ENCODE measurements at places on chromosomes 7 and 10.

GRCh38 chr7:67788669-67789068 is 792.0 kb downstream of the TYW1 start:
- no peak for DNase-seq

DNA sequence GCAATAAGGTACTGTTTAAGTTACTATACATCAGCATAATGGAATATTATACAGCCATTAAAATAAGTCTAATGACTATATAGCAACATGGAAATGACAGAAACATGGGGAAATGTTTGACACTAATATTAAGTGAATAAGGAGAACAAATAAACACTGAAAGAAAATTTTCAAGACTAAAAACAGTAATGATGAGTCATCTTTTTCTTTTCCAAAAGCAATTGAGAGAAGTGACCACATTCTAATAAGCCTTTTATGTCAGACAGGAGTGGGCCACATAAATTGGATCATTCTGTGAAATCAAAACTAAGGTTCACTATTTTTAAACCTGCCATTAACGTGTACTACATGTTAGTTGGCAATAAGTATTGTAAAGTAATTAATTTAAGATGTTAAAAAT is 187.5 kb downstream of the AHR start:
- DNase-seq, result no peak

DNA sequence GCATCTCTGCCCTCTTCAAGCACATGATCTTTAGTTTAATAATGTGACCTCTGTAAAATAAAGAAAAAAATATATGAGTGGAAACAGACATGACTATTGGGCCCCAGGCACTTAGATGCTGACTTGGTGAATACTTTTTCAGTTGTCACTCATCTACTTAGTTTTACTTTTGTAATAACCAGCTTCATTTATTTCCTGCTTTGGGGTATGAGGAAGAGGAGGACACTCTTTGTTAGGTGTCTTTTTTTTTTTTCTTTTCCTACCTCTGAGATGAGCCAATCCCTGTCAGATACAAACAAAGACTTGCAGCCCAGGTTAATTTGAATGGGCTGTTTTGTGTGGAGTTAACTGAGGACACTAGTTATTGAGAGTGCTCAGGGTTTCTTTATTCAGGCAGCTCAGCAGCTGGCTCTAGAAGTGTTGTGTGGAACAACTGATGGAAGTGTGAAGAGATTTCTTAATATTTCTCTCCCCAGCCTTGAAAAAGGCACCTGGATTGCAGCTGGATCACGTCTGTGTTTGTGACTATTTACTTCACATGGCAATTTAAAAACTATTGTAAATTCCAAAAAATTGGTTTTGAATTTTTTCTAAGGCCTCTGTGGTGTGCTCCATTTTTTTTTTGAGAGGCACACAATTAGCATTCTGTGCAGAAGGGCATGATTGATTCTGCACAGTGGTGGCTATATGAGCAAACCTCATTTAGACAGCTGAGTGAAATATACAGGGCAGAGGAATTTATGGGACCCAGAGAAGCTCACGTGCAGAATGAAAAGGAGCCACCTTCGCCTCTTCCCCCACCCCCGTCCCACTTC is 333.8 kb downstream of the LRMDA start:
- DNase-seq, result no peak

GRCh38 chr10:25575343-25575742 is 358.7 kb upstream of the MYO3A start:
- DNase-seq, result no peak

- DNase-seq, result no peak
Observed at GRCh38 chr7:40541336-40541735, 406.5 kb downstream of the SUGCT start.

- no peak for DNase-seq
Observed at GRCh38 chr7:114708646-114709045, 213.2 kb upstream of the MDFIC start.

GRCh38 chr10:122164815-122165483 is 106.1 kb upstream of the BTBD16 start:
- DNase-seq, result no peak

DNA sequence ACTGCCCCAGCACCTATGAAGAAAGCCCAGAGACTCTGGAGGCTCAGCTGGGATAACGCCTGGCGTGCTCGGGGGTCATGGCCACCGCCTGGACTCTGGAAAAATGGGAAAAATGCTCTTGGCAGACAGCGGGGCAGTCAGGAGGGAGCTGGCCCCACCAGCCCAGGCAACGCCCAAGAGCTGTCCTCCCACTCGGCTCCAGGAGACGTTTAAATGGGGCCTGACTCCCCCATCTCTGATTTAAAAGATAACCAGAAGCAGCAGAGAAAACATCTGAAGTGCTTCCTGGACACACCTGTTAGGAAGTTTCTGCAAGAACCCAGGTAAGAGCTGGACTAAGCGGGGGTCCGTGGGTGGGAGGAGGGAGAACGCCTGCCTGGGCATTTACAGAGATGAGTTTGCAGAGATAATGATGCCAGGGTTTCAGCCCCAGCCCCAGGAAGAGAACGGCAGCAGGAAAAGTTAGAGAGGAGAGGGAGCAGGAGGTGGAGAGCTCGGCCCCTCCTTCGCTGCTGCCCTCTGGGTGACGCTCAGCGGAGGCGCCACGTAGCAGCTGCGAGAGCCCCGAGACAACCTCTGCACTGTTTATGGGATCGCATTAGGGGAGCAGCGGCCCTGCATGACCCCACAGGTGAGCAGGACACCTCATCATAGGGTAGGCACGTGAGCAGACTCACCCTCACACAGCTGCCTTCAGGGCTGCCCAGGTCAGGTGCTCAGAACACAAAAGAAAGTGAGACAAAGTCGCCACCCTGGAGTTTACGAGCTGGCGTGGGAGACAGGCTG is 83.5 kb upstream of the INSIG1 start:
- DNase-seq, result no peak

DNA sequence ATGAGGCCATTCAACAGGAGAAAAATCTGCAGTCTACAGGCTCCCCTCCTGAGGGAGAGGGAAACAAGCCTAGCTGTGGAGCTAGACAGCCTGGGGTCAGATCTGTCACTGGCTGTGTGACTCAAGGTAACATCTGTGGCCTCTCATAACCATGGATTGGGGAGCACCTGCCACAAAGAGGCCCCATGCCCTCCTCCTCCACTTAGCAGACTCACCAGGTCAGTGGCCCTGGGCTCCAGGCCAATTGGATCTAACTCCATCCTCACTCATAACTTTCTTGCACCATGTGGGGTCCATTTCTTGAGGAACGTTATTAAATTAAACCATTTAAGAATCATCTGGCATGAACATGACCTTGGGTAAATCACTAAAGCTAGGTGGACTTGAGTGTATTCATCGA is 1.8 kb downstream of the GDF10 start:
- no peak for DNase-seq

GRCh38 chr10:31864834-31865518 is 63.7 kb downstream of the ARHGAP12 start:
- DNase-seq, result peak; percentile 12

DNA sequence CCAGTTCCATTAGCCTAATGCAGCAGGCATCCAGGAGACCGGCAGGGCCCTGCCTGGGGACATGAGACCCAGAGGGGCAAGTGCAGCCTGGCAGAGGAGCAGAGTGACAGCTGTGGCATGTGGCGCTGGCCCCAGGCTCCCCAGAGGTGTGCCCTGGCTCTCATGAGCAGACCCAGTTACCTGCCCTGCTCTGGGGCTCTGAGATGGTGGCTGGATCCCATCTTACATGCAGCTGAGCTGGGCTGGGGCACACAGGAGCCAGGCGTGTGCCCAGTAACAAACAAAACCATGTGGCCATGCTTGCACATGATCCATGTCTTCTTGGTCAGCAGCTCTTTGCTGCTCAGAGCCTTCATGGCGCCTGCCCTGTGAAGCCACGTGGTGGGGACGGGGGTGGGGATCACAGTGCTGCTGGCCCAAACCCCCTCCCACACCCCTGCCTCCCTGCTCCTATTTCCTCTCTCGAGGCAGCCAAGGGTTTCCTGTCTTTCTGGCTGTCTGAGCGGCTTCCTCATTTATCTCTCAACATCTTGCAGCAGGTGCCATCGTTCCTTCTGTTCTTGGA is 40.3 kb upstream of the GTF2I start:
- no peak for DNase-seq

Data from H54 (cell line).